ENCODE measurements at places on chromosomes 7 and 10.

- DNase-seq, result no peak
These were observed 31.7 kb downstream of the LHPP start for GRCh38 chr10:124493214-124493882.

DNA sequence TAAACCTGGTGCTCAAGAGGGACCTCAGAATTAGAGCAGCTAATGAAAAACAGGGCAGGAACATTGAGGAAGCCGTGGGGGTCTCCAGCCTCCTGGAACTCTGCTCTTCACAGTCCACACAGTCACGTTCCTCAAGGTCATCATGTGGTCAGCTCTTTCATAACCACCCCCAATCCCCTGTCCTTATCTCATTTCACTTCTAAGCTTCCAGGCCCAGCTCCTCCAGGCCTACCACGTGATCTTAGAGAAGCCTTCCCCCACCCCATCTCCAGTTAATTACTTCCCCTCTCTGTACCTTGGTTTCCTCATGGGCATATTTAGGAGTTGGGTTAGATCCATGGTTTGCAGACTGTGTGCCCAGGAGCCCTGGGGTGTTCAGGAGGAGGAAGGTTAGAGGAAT is 106.4 kb upstream of the TCF7L2 start:
- no peak for DNase-seq

DNA sequence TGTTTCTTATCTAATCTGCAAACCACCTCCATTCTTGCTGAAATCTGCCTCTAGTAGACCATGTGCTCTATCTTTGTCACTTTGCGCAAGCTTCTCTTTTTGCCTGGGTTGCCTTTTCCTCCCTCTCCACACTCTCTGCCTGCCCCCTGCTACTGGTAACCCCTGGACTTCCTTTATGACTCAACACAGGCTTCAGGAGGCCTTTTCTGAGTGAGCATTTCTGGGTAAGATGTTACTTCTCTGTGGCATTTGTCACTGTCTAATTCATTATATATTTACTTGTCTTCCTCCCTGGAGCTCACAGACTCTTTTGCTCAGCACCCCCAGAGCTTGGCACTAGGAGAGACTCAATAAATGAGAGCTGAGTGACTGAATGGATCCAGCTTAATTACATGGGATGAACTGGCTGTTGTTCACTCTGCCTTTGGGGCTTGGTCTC is 8.4 kb downstream of the GOLGA7B start:
- DNase-seq, result no peak

DNA sequence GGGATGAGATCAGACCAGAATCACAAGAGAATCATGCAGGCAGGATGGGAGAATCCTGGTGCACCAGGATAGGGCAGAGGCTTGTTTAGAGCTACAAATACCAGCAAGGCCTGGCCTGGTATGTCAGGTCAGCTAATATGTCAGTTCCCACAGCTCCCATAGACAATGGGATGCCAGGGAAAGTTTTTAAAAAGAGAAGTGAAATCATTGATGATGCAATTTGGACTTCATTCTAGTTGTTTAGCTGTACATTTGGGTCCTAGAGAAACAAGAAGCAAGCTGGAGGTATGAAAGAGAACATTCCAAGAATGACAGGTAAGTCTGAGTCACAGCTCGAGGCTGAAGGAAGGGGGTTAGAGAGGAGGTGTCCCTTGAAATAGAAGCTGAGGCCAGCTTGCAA is 45.2 kb downstream of the GPR141 start:
- DNase-seq, result no peak

- no peak for DNase-seq
These were observed 19.5 kb downstream of the DNAJB9 start for GRCh38 chr7:108589199-108589598.

GRCh38 chr7:1076184-1077072 is 11.5 kb upstream of the GPER1 start:
- DNase-seq, result no peak

GRCh38 chr10:113414543-113414942 is 138.3 kb upstream of the HABP2 start:
- DNase-seq, result no peak

DNA sequence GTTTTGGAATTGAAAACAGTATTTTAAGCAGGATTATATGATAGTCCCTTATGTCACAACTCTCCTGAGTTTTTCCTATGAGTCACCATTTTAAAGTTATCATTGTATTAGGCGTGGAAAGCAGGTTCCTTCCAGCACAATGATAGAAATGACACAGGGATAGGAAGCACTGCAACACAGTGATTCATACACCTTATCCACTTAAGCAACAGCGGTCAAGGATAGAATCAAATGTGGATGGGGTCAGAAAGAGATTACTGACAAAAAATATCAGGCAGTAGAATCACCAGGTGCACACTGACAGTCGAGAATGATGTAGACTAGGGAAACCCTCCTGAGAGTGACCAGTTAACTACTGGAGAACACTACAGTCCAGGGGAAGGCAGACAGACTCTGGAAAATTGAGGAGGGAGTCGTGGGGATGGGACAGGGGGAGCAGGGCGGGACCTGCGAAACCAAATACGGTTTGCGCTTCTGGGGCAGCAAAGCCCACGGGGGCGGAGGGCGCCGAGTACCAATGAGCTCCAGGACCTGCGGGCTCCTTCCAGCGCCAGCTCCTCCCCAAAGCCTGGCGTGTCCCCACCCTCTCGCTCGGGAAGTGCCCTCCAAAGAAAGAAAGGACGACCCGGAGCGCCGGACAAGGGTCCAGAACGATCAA is 479 bp downstream of the PNPLA8 start:
- DNase-seq, result no peak

DNA sequence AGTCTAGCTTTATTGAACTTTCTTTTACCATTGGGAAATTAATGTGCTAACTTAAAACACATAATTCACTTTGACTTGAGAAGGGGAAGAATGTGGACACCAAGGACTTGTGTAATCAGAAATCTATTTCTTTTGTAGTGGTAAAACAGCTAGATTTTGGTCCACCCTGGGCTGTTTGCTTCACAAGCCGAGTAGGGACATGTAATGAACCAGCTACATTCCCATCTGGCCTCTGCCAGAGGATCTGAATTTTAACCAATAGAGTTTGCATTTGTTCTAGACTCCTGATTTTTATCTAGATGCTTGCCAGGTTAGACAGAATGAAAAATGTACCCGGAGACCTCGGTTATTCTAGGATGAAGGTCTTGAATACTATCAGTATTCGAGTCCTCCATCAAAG is 1.9 kb downstream of the CACNB2 start:
- no peak for DNase-seq

GRCh38 chr10:78177491-78178185 is 144.0 kb downstream of the RPS24 start:
- DNase-seq, result no peak

- no peak for DNase-seq
These were observed 117.4 kb downstream of the RAB18 start for GRCh38 chr10:27621461-27621860.

- no peak for DNase-seq
These were observed 118.1 kb upstream of the PCBD1 start for GRCh38 chr10:71006506-71006905.

- peak; percentile 56 for DNase-seq
These were observed 28.1 kb downstream of the EPHB4 start for GRCh38 chr7:100799037-100799896.

- DNase-seq, result no peak
These were observed 14.5 kb upstream of the PYROXD2 start for GRCh38 chr10:98429320-98430072.

DNA sequence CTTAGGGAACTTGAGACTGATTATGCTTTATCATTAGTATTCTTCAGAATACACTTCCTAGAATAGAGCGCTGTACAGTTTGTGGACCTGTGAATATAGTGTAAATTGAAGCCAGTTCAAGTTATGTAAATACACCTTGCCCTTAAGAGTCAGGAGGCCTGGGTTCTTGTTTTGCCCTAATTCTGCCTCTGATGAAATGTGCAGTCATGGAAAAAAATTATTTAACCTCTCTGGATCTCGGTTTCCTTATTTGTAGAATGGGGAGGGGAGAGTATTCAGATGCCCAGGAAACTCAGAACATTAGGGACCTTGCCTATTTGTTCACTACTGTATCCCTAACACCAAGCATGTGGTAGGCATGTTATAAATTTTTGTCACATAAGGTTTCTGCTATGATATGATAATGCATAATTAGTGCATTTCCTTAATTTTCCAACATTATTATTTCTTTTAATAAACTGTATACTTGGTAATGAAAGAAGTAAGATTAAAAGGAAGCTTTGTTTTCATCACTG is 1.3 kb downstream of the EXOC6 start:
- no peak for DNase-seq

DNA sequence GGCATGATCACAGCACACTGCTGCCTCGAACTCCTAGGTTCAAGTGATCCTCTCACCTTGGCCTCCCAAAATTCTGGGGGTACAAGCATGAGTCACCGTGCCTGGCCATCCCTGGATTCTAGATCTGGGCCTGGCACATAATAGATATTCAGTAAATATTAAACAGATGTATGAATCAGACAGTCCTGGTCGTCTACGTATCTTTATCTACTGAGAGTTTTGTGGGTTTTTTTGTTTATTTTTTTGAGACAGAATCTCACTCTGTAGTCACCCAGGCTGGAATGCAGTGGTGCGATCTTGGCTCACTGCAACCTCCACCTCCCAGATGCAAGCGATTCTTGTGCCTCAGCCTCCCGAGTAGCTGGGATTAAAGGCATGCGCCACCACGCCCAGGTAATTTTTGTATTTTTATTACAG is 24.3 kb upstream of the ITGB1 start:
- DNase-seq, result no peak

DNA sequence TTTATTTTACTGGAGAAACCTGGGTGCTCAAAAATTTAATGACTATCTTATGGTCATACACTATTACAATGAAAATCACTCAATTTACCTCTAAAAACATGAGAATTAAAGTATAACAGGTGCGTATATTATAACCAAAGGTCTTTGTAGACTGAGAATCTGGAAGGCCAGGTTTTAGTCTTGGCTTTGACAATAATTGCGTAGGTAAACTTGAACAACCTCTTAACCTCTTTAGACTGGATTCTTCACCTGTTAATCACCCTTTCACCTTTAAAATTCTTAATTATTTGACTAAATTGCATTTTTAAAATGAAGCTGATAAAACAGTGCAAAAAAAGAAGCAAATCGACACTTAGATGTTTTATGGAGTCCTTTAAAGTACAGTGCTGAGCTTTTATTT is 156.1 kb downstream of the SEMA3E start:
- DNase-seq, result no peak

DNA sequence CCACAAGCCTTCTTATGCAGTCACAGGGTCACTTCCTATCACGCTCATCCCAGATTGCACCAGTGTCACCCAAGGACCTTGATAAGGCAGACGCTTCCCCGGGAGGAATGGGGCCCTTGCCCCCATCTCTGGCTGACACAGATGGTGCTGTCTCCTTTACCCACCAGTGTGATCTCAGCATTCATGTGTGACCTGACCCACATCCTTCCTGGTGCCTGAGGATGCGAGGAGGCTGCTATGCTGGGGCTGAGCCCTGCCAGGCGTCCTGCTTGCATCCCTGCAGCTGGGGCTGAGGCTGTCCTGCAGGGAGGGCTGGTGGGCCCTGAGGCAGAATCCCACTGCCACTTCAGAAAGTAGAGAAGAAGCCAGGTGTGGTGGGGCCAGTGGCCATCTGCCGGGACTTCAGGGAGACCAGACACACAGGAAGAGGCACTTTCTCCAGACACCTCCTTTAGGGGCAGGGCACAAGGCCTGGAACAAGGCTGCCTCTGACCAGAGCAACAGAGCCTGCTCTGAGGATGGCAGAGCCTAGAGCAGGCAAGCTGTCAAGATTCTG is 35.3 kb downstream of the RASGEF1A start:
- DNase-seq, result peak; percentile 20

GRCh38 chr7:149610441-149611011 is 112.9 kb upstream of the ZNF746 start:
- DNase-seq, result no peak

DNA sequence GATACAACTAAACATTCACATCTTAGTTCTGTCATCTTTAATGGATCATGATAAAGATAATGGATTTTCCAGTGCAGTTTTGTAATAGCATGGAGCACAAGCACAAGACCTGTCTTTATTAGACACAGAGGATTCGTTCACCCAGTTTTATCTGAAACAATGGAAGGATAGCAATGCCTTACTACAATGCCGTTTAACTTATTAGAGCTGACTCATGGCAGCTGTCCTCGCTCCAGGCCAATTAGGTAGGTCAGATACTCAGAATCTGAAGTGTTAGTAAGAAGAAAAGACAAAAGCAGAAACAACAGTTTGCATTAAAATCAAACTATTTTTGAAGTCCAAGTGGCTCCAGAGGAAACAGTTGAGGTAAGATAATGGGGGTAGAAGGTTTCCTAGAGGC is 12.8 kb downstream of the OR13A1 start:
- DNase-seq, result no peak

- DNase-seq, result no peak
These were observed 621 bp upstream of the MORN4 start for GRCh38 chr10:97633921-97634320.

DNA sequence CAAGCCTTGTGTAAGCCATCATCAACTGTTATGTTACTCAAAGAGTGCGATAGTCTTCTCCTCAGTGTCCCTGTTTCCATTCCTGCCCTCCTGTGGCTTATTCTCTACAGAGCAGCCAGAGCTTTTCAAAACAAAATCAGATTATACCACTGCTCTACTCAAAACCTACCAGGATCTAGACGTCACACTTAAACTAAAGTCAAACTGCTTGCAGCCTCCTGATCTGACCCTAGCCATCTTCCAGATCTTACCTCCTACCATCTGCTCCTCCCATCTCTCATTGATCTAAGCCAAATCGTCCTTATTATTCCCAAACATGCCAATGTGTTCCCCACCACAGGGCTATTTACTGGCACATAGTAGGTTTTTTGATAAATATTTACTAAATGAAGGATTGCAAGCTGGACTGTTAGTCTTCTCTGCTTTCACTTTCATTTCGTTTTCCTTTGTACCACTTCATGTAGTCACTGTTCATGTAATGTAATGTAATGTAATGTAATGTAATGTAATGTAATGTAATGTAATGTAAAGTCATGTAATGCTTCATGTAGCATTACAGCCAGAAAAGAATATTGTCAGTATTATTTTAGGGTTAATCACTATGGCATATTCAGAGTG is 116.1 kb downstream of the GPR37 start:
- DNase-seq, result no peak

- no peak for DNase-seq
These were observed 285.1 kb downstream of the CCSER2 start for GRCh38 chr10:84613336-84614021.

GRCh38 chr10:93503075-93503474 is 6.7 kb downstream of the CEP55 start:
- DNase-seq, result no peak

GRCh38 chr7:111014079-111014478 is 76.8 kb upstream of the LRRN3 start:
- no peak for DNase-seq

DNA sequence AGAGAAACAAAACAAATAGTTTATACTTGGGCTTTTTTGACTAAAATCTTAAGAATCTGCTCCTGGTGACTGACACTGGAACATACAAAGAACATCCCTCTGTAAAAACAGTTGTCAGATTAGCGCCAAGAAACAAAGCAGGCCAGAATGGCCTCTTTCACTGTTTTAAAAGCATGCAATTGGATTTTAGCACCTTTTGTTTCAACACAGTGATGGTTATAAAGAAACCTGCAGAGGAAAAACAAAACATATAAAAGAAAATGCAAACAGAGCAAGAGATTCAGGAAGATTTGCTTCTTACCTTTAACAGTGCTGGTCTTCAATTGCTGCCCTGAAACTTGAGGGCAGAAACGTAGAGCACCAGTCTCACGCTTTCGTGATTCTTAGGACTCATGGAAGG is 652.2 kb upstream of the KCND2 start:
- no peak for DNase-seq

Data from mesothelial cell of epicardium (in vitro differentiated cells).